ENCODE measurements at places on chromosomes 7 and 10.

DNA sequence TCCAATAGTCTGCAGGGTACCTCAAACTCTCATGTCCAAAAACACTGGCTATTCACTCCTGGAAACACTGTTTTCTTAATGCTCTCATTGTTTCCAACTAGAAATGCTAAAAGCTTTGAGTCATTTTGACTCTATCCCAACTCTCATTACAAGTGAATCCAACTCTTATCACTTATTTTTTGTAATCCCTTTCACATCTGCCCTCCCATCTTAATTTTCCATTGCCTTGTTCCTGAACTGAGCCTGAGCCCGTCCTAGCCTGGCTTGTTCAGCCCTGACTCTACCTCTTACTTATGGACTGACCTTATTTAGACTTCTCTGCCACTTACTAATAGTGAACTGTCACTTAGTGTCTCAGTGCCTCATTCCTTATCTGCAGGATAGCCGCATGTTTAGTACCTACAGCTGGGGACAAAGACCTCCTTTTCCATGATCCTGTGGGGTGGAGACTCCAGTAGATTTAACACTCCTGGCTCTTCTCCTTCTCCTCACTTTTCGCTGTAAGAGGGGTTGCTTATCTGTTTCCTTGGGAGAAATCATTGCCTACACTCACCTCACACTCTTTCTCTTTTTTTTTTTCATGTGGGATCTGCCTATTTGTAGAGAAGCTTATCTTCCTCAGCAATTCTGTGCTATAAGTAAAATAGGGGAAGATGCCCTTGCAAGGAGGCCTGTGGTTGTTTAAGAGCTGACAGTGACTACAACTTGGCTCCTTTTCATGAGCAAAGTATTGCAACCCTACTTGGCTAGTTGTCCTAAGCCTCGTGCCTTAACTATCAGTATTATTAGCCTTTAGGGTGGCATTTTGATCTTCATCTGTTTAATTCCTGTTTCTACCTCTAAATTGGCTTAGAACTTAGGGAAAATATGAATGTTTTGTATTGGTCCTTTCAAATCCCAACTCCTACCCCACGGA lies 56.4 kb downstream of the SLC16A12 start:
- DNase-seq, result no peak

DNA sequence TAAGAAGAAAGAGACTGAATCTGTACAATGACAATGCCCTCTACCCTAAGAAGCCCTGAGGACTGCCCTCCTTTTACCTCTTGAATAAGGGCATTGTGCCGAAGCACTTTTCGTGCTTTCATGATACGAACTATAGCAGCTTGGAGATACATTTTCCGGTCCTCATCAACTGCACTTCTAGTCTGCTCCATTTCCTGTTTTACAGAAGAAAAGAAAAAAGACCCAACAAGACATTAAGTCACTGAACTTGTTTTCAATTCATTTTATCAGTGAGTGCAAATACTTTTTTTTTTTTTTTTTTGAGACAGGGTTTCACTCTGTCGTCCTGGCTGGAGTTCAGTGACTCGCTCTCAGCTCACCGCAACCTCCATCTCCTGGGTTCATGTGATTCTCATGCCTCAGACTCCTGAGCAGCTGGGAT lies 78.4 kb downstream of the CUL2 start:
- DNase-seq, result no peak

DNA sequence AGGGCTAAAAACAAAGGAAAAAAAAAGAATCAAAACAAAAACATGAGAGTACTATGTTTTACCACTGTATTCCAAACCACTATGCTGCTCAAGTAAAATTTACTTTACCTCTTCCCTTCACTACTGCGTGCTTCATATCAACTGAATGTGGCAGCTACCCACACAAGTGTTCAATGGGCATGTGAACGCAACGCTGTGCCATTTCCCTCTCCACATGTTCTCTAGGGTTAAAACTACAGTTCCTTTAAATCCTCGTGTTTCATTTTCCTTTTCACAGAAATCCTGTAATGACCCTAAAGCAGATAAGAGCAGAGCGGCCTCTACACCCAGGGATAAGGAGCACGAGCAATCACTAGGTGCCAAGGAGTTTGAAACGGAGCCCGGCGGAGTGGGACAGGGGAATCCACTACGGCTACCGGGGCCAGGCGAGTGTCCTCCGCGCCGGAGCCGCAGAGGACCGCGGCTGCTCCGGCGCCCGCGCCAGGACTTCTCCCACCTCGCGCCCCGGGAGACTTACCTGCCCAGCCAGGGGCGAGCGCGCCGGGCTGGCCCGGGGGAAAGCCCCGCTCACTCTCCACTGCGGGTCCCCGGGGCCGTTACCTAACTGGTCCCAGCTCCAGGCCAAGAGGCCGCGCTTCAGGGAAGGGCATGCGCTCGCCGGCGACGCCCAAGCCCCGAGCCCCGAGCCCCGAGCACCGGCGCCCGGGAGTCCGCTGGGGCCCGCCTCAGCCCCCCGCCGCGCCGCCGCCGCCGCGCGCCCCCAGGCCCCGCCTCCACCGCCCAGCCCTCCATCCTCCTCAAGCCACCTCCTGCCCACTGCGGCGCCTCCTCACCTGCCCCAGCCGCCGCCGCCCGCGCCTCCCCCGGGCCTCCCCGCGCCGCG lies 711 bp downstream of the NAMPT start:
- DNase-seq, result peak; percentile 30

DNA sequence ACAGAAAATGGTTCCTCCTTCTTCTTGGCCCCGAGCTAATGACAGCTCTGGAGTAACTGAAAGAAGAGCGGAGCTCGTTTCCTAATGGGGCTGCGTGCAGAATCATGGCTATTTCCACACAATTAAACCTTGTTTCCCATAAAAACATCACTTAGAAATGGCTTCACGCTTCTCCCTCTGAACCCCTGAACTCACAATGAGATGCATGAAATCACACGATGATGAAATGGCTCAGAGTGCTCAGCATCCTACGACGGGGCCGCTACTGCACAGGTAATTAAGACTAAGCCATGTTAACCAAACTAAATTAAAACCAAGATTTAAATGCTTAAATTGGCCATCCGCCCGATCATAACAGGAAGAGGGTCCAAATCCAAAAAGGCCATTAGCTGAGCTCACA lies 80.0 kb upstream of the DNAAF5 start:
- no peak for DNase-seq

- no peak for DNase-seq
Observed at GRCh38 chr7:36064676-36065075, 88.4 kb upstream of the EEPD1 start.

GRCh38 chr7:144408121-144408520 lies 4.6 kb upstream of the NOBOX start:
- DNase-seq, result no peak

- no peak for DNase-seq
Observed at GRCh38 chr7:1566687-1567048, 3.2 kb downstream of the PSMG3 start.

GRCh38 chr7:100407285-100408180 lies 21.0 kb downstream of the ZCWPW1 start:
- DNase-seq, result peak; percentile 61

DNA sequence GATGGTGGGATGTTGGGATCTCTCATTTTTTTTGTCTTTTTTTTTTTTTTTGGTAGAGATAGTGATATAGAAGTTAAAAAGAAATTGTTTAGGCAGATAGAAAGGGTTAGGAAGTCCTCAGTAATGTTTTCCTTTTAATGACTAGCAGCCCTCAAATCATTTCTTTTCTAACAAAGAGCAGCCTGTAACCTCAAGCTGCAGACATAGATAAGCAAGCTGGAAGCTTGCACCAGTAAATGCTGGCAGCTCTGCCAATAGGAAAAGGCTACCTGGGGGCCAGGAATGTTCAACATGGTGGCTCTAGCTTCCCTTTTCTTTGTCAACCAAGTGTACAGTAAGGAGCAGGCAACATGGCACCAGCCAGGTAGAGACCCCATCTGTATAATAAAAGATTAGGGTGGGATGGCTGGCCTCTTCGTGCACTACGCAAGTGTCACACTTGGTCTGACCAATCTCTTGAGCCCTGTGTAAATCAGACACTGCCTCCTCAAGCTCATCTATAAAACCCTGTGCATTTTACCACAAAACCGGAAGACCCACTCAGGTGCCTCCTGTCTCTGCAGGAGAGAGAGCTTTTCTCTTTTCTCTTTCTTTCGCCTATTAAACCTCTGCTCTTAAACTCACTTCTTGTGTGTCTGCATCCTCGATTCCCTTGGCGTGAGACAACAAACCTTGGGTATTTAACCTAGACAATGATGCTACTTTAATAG lies 212.9 kb downstream of the SNX10 start:
- DNase-seq, result no peak

- peak; percentile 18 for DNase-seq
Observed at GRCh38 chr7:124155432-124156022, 122.7 kb upstream of the TMEM229A start.

DNA sequence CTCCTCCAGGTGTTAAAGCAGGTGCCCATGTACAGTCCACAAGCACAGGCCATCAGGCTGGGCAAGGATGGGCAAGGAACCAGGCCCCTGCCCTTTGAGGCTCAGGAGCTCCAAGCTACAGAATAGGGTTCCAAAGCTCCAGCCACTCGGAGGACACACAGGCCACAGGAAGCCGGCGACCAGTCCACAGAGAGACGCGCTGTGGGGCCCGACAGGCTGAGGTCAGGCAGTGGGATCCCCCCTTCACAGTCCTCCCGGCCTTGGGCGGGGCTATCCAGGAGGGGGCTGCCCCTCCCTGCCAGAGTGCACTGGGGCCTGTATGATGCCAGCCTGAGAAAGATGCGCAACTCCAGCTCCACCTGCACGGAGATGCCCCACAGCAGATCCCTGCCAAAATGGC lies 34.0 kb downstream of the MAD1L1 start:
- DNase-seq, result no peak

- no peak for DNase-seq
Observed at GRCh38 chr7:81641873-81642272, 128.0 kb downstream of the HGF start.

DNA sequence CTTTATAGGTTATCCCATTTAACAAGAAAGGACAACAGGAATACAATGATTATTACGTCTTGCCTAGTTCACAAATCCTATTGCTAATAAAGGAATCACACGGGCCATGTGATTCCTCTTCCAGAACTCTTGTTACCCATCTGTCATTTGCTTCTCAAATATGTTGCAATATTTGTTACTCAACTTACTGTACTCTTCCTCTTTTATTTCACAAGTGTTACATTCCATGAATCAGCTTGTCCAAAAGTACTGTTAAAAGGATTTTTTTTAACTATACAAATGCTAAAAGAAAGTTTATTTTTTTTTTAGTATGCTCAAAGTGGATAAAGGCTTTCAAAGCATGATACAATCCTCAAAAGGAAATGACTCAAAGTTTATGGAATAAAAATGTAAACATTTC lies 3.9 kb upstream of the CD36 start:
- DNase-seq, result no peak

- DNase-seq, result no peak
Observed at GRCh38 chr7:105810556-105810955, 65.8 kb downstream of the ATXN7L1 start.

DNA sequence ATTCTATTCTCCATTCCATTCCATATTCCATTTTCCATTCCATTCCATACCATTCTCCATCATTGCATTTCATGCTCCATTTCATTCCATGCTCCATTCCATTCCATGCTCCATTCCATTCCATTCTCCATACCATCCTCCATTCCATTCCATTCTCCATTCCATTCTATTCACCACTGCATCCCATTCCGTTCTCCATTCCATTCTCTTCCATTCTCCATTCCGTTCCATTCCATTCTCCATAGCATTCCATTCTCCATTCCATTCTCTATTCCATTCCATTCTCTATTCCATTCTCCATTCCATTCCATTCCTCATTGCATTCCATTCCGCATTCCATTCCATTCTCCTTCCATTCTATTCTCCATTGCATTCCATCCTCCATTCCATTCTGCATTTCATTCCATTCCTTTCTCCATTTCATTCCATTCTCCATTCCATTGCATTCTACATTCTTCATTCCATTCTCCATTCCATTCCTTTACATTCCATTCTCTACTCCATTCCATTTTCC lies 84.0 kb downstream of the NSUN6 start:
- DNase-seq, result no peak

DNA sequence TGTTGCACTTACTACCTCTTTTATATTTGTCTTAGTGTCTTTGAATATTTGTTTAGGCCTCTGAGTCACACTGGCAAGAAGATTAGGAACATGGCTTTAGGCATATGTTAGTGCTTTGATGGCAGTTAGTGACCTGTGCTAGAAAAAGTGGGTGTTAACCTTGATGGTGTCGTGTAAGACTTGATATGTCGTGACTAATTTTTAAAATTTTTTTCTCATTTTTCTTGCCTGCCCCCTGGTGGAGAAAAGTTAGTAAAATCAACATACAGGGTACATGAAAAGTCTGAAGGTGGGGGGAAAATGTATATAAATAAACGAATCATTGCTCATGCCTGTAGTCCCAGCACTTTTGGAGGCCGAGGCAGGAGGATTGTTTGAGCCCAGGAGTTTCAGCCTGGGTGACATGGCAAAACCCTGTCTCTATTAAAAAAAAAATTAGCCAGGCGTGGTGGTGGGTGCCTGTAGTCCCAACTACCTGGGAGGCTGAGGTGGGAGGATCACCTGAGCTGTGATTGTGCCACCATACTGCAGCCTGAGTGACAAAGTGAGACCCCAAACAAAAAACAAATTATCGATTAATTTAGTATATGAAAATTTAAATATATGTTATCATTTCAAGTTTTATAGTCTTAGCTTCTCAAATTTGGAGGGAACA lies 44.6 kb downstream of the TAX1BP1 start:
- peak; percentile 18 for DNase-seq

- no peak for DNase-seq
Observed at GRCh38 chr10:29688230-29688661, 53.5 kb upstream of the SVIL start.

- no peak for DNase-seq
Observed at GRCh38 chr10:5449227-5449626, 36.9 kb downstream of the NET1 start.

- no peak for DNase-seq
Observed at GRCh38 chr7:94378356-94378755, 16.3 kb upstream of the COL1A2 start.

DNA sequence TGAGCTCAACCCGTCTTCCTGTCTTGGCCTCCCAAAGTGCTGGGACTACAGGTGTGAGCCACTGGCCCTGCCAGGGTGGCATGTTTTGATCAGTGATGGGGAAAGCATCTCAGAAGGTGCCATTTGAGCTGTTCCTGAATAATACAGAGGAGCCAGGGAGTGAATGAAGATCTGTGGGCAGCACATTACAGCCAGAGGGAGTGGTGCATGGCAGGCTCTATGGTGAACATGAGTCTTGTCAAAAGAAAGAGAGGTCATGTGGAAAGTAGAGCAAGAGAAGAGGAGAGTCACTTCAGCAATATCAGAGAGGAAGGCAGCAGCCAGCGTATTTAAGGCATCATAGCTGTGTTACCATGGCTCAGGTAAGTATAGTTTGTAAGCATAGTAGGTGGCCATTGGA lies 275.7 kb upstream of the LRGUK start:
- DNase-seq, result no peak

All from HAP-1 (cell line).